Cerebellum (tissue), 4 donors: ENCODE measurements at places on chromosomes 5 and 9.

- DNase-seq: no peak
Measured at GRCh38 chr9:134930398-134930797, 12.7 kb upstream of the FCN1 start.

- no peak for DNase-seq
Measured at GRCh38 chr5:142276517-142276916, 48.3 kb downstream of the SPRY4 start.

DNA sequence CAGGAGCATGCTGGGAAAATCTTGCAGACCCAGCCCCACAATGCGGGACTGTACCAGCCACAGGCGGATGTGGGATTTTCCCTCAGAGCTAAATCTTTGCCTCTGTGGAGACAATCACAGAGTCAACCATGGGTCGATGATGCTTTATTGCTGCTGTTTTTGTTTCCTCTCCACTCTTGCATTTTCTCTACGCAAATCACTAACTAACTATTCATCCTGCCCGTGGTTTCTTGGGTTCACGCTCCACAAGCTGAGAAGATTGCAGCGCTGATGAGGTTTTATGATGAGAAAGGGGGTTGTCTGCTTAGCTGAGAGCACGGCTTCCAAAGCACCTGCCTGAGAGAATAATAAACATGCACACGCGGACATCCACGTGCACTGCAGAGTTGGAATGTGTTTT, 500.2 kb upstream of the ADAMTS16 start:
- DNase-seq: no peak

- DNase-seq: no peak
Measured at GRCh38 chr9:10678010-10678409, 65.2 kb upstream of the PTPRD start.

- DNase-seq: no peak
Measured at GRCh38 chr9:79701651-79702050, 129.9 kb downstream of the TLE4 start.

DNA sequence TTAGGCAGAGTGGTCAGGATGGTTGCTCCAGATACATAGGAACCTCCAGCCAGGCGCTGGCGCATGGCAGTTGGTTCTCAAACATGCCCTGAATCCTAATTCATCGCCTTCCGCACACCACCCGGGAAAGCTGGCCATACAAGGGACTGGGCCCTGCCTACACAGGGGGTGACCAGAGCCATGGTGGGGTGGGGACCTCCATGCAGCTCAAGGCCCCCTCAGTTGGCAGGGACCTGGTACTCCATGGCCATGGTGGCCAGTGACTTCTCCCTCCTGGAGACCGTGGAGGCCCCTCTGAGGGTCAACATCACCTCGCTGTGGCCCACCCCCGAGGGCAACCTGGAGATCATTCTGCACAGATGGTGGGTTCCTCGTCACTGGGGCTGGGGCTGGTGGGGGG, 26.8 kb downstream of the PAEP start:
- no peak for DNase-seq

DNA sequence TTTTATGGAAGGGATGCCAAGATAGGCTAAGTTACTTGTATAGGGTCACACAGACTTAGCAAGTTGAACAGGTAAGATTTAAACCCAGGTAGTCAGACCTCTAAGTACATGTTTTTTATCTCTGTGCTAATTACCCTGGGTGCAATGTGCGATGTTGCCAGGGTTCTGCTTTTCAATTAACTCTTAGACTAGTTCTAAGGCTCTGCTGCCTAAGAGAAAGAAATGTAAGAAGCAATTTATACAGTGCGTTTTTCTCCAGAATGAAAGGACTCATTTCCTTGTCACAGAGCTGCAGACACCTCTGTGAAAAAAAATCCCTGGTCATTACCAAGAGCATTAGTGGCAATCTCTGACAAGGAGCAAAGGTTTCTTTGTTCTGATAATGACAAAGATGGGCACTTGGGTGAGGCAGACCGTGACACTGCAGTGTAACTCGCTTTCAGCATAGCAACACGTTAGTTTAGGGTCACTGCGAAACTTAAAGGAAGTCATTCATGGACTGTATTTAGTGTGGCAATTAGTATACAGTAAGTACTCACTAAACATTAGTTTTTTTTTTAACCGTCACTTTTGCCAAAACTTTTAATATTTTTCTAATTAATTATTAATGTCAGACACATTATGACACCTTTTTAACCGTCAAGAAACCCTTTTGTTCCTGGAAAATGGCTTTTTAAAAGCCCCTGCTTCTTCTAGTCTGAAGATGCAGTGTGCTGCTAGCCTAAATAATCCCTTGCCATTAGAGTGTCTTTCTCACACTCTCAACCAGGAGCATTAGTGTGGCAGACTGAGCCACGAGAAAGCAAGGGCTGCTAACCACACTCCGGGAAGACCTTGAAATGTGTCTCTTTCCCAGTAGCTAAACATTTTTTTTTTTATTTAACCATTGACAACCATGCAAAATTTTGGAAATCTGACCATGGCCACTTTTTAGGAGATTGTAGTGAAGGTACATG, 520.0 kb upstream of the C9orf72 start:
- no peak for DNase-seq
